ENCODE measurements at places on chromosomes 12 and 14.

GRCh38 chr14:33206981-33207380, 268.3 kb downstream of the NPAS3 start:
- no peak for DNase-seq

DNA sequence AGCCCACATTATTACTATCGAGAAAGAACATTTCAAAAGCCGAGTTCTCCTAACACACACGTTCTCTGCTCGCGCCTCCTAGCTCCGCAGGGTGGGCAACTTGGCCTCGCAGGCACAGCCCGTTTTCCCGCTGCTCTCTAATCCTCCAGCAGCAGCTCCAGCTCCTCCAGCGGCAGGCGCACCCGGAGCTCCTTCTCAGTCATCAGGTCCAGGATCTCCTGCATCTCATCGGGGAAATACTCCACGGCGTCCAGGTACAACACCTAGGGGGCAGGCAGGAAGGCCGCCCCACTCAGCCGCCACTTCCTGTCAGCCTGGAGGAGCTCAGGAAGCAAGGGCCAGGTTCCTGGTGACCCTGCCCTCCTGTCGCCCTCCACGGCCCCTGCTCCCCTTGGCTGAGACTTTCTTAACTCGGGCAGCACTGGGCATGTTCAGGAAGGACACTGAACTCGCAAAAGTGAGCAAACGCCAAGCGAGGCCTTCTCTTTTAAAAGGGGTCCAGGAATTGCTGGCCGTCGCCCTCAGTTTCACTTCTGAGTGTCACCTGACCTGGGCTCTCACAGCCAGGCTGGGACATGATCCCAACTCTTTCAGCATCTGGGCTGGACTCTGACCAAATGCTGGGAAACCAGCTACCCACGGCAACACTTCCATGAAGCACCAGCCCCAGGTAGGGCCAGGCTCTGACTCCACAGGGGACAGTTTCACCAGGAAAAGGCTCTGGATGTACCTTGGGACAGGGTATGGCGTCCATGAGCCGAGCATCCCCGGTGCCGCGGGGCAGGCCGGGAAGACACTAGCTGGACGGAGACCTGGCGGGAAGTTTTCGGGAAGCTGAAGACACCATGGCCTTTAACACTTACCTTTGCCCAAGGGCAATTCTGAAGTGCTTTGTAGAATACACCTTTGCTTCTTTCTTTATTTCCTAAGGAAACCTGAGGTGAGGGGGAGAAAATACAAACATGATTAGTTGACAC, 22.1 kb downstream of the PSMC1 start:
- no peak for DNase-seq

DNA sequence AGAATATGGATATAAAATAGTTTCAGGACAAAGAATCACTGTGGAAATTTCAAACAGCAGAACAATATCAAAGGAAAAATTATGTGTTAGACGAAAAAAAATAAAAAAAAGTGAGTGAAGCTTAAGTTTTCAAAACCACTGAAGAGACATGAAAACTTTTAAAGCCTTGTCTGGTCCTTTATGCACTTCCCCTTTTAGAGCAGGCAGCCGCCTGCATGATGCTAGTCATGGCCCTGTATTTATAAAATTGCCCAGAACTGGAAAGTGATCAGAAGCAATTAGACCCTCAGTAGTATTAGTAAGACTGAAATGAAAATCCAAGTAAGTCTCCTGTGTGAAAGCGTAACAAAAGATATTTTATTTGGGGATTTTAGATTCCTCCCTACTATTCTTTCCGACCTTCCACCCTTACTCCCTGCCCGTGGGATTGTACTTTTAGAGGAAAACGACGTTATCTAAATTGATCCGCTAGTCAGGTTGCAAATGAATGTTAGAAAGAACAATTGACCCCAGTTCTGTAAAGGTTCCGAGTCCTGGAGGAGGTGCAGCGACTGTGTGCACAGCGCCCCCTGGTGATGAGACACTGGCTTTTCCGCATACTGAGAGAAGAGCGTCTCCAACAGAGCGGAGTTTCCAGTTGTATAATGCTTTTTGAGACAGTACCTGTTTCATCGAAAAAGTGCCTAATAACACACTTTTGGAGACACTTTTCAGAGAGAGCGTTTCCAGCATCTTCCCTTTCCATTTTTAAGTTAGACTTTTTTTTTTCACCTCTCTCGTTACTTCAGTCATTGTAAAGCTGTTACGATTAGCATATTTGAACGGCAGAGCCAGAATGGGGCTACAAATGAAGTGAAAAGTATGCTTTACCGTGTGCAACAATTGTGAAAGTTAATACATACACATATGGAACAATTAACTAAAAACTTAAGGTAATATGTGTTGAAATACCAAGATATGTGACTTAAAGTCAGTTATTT, 12.4 kb downstream of the MGST1 start:
- DNase-seq = no peak

DNA sequence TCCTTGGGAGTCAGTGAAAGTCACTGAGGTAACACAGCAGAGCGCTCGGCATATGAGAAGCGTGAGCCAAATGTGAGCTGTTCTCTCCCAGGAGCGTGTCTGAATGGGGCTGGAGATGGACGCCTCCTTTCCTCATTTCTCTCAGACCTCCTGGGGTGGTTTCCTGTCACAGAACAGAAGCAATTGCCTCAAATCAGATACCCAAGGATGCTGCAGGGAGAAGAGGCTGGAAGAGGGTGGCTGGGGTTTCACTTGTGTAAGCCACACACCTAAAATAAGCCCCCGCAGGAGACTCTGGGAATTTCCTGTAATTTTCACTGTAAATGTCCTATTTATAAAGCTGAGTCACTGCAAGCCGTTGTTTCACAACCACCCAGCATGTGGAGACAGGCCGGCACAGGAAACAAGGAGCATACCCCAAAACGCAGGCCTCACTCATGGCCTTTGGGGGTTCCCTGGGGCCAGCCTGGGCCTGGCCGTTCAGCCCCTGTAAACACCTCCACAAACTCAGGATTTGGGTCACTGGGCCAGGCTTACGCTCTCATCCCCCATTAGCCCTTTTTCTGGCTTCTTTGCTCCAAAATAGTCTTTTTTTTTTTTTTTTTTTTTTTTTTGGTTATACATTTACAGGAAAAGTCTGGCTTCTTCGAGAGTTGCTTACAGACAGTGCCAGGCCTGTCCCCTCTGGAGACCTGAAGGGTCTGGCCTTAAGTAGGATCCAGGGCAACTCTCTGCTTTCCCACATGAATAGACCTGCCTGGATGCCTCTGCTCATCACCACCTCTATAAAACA, 55.3 kb downstream of the VCPKMT start:
- DNase-seq = no peak

DNA sequence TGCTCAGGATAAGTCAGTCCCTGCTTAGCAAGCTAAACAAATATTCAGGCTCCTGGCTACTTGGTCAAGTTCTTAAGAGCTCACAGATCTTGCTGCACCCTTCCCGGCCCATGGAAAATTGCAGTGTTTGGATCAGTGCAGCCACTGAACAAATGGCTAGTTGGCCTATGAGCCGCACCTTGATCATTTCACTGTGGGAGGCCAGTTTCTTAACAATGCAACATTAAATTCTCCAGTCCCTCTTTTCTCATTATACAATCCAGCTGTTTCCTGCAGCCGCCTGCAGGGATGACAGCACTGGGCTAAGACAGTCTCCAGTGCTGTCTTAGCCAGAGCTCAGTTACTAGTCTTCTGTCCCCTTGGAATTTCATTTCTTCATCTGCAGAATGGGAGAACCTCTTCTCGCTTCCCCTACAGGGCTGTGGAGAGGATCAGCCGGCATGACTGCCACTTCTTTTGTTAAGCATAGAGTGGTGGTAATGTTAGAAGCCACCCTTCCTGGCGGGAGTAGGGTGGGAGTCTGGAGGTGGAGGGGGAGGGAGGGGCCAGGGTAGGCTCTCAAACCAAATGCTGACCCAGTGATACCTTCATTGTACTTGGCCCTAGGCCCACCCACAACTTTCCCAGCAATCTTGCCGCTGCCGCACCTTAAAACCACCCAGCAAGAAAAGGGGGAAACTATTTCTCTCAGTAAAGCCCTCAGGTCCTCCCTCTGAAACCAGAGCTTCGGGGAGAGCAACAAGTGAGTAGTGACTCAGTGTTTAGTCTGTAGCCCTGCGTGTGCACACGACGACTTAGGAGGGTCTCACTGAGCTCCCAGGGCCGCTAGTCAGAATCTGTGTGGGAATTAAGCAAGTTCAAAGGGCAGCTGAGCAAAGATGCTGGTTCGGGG, 145.7 kb downstream of the NUAK1 start:
- no peak for DNase-seq

DNA sequence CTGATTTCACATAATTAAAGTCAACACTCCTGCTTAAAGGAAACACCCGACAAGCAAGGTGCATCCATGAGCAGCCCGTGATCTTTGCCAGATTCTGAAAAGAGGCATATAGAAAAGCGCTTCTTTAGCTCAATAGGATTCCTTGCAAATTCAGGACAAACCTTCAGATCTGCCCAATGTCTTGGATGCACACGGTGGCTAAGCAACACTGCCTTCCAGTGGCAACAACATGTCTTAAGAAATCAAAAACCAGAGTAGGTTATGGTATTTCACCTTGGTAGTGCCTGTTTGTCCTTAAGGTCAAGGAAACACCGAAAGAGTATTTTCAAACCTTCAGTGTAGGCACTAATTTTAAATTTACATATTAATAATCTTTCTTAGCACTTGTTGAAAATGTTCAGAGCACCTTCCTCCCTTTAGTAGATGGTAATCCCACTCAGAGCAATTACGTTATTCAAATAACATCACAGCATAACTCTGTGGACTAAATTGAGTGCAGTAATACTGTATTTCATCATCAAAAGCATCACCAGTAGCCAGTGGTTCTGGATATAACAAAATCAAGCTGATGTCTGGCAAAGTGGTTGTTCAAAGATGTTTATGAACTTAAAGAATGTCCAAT, 58.0 kb upstream of the CDKN3 start:
- no peak for DNase-seq

GRCh38 chr12:131063413-131063812, 109.7 kb downstream of the ADGRD1 start:
- DNase-seq = no peak

DNA sequence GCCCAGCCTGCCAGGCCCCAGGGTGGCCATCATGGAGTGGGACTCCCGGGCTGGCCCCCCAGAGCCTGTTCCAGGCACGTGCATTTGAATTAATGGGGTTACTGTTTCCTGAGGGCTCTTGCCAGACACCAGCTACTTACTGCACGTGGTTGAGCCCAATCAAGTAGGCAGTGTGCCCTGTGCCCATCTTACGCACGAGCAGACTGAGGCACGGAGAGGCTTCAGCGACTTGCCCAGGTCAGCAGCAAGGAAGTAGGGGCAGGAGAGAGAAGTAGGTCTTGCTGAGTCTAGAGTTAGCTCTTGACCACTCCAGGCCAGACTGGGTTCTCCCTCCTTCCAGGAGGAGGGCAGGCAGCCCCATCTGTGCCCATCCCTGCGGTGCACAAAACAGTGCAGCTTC, 67.7 kb downstream of the DIO3 start:
- DNase-seq = no peak

GRCh38 chr14:24681056-24681455, 47.1 kb upstream of the GZMB start:
- DNase-seq = no peak

DNA sequence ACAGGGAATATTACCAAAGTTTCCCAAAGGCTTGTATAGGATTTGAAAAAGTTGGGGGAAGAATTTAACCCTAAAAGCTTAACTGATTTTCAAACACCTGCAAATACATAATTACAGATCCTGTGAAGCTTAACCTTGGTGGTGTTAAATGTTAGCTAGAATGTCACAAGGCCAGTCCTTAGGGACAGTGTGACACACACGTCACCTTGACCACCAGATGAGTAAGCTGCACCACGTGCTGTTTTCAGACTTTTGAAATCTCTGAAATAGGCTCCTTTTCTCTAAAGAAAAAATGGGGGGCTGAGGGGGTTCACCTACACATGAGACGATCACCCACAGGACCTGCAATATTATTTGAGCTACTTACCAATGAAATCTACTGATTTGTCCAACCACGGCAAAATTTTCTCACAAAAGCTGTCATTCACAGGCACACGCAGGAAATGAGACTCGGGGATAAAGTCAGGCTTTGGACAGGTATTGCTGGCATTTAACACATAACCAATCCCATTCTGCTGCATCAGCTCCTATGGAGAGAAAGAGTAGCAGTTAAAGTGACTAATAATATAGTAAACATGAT, 75.9 kb downstream of the DUSP16 start:
- no peak for DNase-seq

DNA sequence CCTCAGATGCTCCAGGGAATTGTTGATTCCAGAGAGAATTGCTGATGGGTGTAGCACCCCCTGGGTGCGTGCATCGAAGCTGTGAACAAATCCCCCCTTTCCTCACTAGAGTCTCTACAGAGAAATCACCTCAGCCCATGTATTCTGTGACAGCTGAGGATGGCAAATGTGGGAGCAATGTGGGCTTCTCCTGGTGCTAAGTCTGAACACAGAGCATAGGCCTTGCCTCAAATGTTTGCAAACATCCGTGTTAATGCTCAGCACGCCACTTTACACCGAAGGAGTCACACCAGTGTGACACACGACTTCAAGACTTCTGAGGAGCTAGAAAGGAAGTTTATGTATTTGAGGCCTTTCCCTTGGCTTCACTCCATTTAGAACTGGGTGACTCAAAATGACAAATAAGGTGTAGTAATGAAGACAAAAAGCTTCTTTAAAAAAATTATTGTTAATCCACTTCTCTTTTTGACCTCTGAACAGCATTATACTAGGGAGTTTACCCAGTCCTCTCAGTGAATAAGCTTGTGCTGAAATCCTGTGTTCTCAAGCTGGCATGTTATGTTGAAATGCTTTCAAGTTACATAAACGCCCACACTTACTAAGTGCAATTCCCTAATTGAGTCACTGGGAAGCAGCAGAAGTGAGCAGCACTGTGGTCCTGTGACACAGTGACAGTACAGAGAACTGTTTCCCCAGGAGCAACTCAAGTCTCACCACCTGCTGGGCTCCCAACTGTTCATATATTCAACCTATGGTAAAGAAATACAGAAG, 92.9 kb downstream of the FAR2 start:
- no peak for DNase-seq

GRCh38 chr12:85156569-85156968, 120.4 kb downstream of the LRRIQ1 start:
- no peak for DNase-seq

GRCh38 chr14:42556551-42556950, 949.9 kb downstream of the LRFN5 start:
- DNase-seq = no peak

- DNase-seq = no peak
These were observed 144.5 kb upstream of the DYRK2 start for GRCh38 chr12:67504026-67504425.

Measured in NCI-H1436 treated with DMSO at 0.1 percent for 48 hours (cell line).